ENCODE measurements at places on chromosomes 5 and 9.

GRCh38 chr9:137604345-137605086, 970 bp upstream of the ARRDC1 start:
- no peak for DNase-seq

- no peak for DNase-seq
These were observed 30.9 kb downstream of the TMC1 start for GRCh38 chr9:72552356-72552755.

- no peak for DNase-seq
These were observed 69.9 kb upstream of the LMNB1 start for GRCh38 chr5:126707080-126707479.

DNA sequence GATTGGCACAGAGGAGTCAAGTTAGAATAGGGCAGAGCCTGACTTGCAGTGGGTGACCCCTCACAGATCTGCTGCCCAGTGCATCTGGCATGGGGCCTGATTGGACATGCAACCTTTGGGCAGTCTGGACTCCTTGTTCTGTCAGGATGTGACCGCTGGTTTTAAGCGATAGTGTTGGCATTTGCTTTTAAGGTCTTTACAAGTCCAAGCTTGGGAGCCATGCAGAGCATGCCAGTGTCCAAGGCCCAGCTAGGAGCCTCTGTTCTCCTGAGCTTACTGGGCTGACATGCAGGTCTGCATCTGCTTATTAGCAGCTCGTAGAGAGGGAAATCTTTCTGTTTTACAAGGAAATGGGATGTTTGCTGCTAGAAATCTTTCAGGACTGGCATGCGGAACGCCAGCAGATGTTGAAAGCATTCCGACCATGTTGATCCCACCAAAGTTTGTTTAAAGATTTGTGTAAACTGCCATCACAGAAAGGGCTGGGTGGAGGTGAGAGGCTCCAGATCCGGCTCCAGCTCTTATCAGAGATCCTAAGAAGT, 27.5 kb downstream of the GADD45G start:
- no peak for DNase-seq

- DNase-seq, result no peak
These were observed 86.5 kb upstream of the CCDC180 start for GRCh38 chr9:97220894-97221477.

DNA sequence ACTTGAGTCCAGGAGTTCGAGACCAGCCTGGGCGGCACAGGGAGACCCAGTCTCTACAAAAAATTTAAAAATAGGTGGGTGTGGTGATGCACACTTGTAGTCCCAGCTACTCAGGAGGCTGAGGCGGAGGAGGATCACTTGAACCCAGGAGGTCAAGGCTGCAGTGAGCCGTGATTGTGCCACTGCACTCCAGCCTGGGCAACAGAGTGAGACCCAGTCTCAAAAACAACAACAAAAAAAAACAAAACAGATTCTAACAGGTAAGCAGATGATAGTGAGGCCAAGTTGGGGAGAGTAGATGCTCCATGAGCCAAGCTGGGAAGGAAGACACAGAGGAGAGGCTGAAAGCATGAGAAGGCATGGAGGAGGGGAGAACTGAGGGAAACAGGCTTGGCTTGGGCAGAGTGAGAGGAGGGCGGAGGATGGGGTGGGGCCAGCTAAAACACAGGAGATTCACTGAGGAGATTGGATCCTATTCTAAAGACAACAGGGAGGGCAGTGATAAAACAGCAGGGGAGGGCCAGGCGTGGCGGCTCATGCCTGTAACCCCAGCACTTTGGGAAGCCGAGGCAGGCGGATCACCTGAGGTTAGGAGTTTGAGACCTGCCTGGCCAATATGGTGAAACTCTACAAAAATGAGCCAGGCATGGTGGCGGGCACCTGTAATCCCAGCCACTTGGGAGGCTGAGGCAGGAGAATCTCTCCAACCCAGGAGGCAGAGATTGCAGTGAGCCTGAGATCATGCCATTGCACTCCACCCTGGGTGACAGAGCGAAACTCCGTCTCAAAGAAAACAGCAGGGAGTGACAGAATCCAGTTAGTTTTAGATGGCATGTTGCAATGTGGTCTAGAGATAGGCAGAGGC, 8.4 kb downstream of the RPS14 start:
- DNase-seq, result no peak

DNA sequence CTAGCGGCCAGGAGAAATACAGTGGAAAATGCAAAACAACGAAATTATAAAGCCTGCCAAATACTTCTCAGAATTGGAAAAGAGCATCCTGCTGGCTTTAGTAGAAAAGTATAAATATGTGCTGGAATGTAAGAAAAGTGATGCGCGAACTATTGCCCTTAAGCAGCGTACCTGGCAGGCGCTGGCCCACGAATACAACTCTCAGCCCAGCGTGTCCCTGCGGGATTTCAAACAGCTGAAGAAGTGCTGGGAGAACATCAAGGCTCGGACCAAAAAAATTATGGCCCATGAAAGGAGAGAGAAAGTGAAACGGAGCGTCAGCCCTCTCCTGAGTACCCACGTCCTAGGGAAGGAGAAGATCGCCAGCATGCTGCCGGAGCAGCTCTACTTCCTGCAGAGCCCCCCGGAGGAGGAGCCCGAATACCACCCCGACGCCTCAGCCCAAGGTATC, 15.0 kb downstream of the MSANTD3 start:
- no peak for DNase-seq
